ENCODE measurements at places on chromosomes 6 and 20. TPM values are rescaled to one million over a fixed set of nuclear protein-coding genes. Genes with fewer than 3 reads are reported as not detected.

The CNR1 gene
- not detected for total RNA-seq

The SIRPA gene
- 3.9 TPM for total RNA-seq

The ZSCAN12 gene
- total RNA-seq = 8.1 TPM

The SLC52A3 gene
- total RNA-seq = not detected

The BPI gene
- total RNA-seq = not detected

The HLA-DQB2 gene
- total RNA-seq = not detected

The SLC4A11 gene
- total RNA-seq = 1.6 TPM

The MYO6 gene
- total RNA-seq = 15.1 TPM

The ZC2HC1B gene
- total RNA-seq = not detected
